ENCODE measurements at places on chromosomes 16 and 17.

GRCh38 chr16:67748834-67749233, 29.7 kb upstream of the GFOD2 start:
- DNase-seq: no peak

DNA sequence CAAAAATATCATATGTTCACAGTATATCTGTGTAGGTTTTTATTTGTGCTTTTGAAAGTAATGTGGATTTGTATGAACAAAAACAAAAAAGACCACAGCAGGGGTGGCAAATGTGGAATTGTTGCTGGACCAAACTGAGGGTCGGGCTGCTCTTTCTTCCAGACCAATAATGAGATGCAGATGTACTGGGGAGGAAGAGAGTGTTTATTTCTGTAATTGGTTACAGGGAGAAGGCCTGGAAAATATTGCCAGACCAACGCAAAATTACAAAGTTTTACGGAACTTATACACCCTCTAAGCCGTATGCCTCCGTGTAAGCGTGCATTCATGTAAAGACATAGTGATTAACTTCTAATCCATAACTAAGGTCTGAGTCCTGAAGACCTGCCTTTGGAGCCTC, 353.9 kb upstream of the C16orf82 start:
- no peak for DNase-seq

- DNase-seq: no peak
Observed at GRCh38 chr16:54466233-54466632, 179.6 kb upstream of the IRX3 start.

- DNase-seq: no peak
Observed at GRCh38 chr16:27311897-27312303, 1.9 kb upstream of the IL4R start.

DNA sequence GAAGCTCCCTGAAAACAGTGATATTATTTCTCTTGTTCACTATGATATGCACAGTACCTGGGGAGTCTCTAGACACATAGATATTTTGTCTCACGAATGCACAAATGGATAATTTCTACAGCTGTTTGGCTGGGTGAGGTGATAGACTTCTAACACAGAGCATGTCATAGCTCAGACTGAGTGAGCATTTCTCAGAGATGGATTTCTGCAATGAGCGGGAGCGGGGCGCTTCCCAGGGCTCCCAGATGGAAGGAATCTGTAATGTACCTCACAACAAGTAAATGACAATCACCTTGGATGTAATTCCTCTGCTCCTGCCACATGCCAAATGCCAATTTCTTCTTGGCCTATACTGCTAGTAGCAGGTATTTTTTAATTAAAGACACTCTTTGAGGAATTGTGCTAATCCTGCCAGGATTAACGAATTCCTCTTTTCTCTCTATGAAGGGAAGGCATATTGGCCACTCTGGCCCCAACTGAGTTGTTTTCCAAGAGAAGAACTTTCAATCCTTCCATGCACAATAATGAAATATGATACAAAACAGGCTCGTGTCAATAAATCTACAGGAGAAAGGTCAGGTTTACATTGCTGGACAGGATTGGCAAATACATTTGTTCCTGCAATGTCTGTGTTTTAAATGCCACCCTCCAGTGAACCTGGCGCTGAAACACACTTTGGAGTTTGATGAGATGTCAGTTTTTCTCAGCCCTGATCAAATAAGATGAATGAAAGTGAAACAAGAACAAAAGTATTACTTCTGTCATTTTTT, 185.3 kb downstream of the CBLN1 start:
- no peak for DNase-seq

- DNase-seq: peak; percentile 31
Observed at GRCh38 chr16:67430977-67431774, at the start of gene HSD11B2. Gene HSD11B2, plus strand, starts transcription at chr16:67431121. Its CDS starts 128 bp downstream, at chr16:67431249.

DNA sequence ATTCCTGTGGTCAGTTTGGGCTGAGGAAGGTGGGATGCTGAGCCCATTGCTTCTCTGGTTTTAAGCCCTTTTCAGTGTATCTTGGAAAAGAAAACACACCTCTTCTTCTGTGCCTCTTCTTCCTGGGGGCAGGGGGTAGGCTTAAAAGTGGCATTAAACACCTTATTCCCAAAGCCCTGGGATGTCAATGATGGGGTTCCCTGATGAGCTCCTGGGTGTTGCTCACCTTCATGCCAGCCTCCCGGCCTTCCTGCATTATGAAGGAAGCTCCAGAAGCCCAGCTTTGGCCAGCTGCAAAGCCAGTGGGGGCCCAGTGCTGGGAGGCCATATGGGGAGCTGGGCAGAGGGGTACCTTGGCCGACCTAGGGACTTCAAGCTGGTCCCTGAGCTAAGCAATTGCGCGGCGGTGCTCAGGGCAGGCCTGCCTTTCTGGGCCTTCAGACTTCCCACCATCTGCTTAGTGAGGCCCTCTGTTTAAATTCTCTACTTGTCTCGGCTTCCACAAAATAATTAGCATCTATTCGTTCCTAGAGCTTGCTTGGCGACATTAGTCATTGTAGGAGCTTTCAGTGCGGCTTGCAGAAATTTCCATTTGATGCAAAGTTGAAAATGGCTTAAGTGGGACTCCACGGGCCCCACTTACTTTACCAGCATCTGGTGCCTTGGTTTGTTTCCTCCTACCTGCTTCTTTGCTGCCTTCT, 121.7 kb upstream of the NLRP1 start:
- DNase-seq: no peak

GRCh38 chr17:79932451-79933306, 93.4 kb upstream of the CBX4 start:
- DNase-seq: no peak

DNA sequence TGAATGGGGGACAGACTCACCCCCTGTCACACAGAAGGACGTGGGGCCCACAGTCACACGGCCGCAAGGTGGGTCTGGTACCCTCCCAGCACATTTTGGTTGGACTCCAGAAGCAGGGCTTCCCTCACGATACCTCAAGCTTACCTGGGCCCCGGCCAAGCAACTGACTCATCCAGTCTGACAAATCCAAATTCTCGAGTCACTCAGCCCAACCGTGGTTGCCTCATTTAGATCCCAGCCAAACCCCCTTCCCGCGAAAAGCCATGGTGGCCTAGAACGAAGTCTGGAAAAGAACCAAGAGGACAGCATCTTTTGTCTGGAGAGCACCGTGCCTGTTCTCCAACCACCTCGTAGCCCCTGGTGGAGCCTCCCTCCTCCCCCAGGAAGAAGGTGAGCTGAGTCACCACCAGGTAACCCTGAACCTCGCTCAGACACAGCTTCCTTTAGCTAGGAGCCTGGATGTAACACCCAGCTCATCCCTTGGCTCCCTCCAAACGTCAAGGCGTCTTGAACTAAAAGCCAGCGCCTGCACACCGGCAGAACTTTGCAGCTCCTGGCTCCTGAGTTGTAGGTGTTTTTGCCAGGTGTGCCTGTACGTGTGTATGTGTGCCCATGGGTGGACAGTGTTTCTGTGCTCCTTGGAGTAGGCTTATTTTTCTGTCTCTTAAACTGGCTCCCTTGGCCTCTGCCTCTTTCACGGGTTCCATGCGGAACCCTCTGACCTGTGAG, 78.9 kb downstream of the CMIP start:
- peak; percentile 81 for DNase-seq

All from AG10803 (cell line).